ENCODE measurements at places on chromosomes 3 and 15. TPM values are rescaled to one million over a fixed set of nuclear protein-coding genes. Genes with fewer than 3 reads are reported as not detected.

DNA sequence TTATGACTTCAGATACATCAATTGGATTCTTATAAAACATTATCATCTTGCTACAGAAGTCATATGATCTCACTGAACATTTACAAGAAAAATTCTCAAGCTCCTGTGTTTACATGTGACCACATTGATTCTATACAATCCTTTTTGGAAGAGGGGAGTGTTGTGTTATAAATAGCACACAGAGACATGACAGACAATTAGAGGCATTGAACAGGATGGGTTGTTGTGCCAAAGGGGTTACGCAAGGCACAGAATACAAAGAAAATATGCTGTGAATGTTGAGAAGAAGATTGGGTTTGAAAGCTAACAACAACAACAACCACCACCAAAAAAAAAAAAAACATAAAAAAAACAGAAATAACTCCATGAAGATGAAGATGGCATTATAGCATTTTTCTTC, 32.5 kb upstream of the TBL1XR1 start:
- H3K36me3 ChIP-seq: no peaks in the 10 kb centered on the region
- no peak overlapping the region for H3K4me3 ChIP-seq
- H3K4me1 ChIP-seq: no peaks in the 10 kb centered on the region
- DNase-seq: no peak

GRCh38 chr3:37093481-37093880, 80.9 kb downstream of the LRRFIP2 start:
- no peak overlapping the region for H3K4me3 ChIP-seq
- H3K27ac ChIP-seq: no peak overlapping the region
- H3K36me3 ChIP-seq: peaks cover 34% of the 10 kb centered on the region

- no peak for DNase-seq
- H3K4me1 ChIP-seq: no peaks in the 10 kb centered on the region
- H3K36me3 ChIP-seq: no peaks in the 10 kb centered on the region
- H3K4me3 ChIP-seq: no peak overlapping the region
- H3K27ac ChIP-seq: no peak overlapping the region
Measured at GRCh38 chr15:56813995-56814394, 80.7 kb upstream of the ZNF280D start.

GRCh38 chr3:117045143-117045542, 335.6 kb downstream of the TUSC7 start:
- no peaks in the 10 kb centered on the region for H3K27me3 ChIP-seq
- H3K27ac ChIP-seq: no peak overlapping the region
- no peaks in the 10 kb centered on the region for H3K4me1 ChIP-seq
- H3K36me3 ChIP-seq: no peaks in the 10 kb centered on the region

GRCh38 chr3:45760878-45761711, 35.2 kb downstream of the SLC6A20 start:
- no peaks in the 10 kb centered on the region for H3K36me3 ChIP-seq
- no peak overlapping the region for H3K4me3 ChIP-seq
- H3K4me1 ChIP-seq: no peaks in the 10 kb centered on the region
- H3K27me3 ChIP-seq: no peaks in the 10 kb centered on the region
- peak; percentile 59 for DNase-seq

The TMEM40 gene
- 2.3 TPM for total RNA-seq

The TM4SF18 gene
- total RNA-seq: 13.8 TPM

Measured in right atrium auricular region (tissue), 2 donors.